ENCODE measurements at places on chromosomes 2 and 18.

DNA sequence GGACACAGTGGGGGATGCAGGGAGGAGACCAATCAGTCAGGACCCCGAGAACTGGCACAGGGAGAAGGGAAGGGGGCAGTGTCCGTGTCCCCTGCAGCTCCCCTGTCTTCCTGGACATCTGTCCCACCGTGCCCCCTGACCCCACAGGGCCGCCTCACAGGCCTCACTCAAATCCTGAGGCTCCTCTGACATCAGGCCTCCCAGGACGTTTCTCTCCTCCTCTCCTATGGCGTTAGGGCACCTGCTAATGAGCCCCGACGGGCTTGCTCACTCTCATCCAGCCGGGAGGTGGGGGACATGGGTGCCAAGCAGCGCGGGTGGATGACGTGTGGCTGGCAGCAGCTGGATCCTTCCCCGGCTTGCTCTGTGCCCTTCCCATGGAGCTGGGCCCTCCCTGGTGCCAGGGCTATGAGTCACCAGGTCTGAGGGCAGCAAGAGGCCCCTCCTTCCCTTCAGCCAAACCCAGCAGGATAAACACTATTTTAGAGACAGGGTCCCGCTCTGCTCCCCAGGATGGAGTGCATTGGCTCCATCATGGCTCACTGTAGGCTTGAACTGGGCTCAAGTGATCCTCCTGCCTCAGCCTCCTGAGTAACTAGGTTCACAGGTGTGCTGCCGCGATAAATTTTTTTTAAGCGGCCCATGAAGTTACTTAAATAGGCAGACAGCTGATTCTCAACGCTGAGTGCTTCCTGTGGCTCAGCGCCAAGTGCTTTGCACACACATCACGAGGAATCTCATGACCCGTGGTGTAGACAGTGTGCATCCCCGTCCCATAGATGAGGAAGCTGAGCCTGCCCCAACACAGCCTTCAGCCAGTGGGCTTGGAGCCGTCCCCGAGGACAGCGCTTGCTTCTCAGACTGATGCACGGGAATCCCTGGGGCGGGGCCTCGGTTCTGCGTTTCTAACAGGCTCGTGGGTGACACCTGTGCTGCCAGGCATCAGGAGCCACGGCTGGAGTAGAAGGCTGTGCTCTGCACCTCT, 64.5 kb upstream of the HDAC4 start:
- DNase-seq, result no peak

DNA sequence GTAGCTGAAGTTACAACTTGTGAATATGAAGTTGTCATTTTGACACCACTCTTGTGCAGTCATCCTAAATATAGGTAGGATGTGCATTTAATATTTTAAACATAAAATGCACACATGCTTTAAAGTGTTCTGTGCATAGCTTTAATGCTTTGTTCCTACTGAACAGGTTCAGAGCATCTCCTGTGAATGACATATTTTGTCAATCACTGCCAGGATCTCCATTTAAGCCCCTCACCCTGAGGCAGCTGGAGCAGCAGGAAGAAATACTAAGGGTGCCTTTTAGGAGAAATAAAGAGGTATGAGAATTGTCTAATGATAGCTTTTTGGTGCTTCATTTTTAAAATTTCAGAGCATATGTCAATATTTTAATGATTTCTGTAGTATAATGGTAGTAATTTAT, 14.7 kb downstream of the ERLEC1 start:
- no peak for DNase-seq

DNA sequence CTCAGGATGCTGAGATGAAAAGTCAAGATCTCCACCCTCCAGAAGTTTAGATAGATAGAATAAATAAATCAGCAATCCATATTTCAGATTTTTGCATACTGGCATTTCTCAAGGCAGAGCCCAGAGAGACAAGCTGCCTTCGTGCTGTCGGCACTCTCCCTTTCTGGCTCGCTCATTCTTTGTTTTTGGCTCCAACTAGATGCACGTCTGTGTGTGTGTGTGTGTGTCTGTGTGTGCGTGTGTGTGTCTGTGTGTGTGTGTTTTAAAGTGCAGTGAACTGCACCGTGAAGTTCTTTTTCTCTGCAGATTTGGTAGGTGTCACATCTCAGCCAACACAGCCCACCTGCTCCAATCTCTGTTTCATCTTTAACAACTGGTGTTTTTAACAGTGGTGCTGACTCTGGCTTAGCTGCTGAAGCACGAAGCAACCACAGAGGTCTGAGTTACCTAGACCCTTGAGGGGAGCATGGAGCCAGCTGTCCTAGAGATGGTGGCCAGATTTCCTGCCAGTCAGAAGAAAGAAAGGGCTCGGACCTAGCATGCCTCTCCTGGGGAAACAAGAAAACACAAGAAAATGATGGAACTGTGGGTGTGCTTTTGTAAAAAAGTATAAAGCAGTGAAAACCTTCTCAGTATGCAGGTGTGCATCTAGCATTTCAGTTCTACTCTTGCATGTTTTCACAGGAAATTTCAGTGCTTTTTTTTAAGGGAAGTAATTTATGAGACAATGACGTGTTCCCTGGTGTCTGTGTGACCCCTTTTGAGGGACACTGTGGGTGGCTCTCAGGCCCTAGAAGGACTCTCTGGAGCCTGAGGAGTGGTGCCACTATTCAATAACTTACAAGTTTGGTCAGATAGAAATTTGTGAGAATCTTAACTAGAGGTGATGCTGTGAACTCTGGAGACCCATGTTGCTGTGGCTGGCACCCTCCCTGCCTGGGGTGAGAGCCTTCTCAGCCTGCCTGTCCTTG, 364.3 kb downstream of the RNF144A start:
- no peak for DNase-seq

- no peak for DNase-seq
Measured at GRCh38 chr18:8810157-8810556, 104.8 kb downstream of the MTCL1 start.

DNA sequence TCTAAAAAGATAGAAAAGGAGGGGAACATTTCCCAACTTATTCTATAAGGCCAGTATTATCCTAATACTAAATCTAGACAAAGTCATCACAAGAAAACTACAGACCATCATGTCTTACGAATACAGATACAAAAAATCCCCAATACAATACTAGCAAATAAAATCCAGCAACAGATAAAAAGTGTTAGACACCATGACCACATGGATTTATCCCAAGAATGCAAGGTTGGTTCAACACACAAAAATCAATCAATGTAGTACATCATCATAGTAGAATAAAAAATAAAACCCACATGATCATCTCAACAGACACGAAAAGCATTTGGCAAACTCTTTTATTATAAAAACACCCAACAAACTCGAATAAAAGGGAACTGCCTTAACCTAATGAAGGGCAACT, 18.5 kb downstream of the SLC66A2 start:
- no peak for DNase-seq

GRCh38 chr2:97645112-97645694, 659 bp upstream of the COX5B start:
- no peak for DNase-seq

- no peak for DNase-seq
Measured at GRCh38 chr2:96148410-96149217, 3.4 kb upstream of the DUSP2 start.

- DNase-seq, result no peak
Measured at GRCh38 chr2:134583997-134584520, 134.7 kb downstream of the TMEM163 start.

DNA sequence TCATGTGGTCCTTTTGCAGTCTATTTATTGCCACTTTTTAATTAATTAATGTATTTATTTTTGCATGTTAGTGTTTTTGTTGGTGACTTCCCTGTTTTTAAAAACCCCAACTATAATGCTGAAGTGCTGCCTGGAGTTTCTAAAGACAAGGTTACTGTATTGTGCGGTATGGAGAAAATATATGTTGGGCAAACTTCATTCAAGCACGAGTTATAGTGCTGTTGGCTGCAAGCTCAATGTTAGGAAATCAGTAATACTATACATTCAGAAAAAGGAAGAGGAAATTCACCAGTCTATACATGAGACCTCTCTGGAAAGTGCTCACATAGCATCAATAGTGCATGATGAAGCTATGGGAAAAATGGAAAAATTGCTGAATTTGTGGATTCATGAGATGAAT, 15.4 kb upstream of the RBMS1 start:
- no peak for DNase-seq

DNA sequence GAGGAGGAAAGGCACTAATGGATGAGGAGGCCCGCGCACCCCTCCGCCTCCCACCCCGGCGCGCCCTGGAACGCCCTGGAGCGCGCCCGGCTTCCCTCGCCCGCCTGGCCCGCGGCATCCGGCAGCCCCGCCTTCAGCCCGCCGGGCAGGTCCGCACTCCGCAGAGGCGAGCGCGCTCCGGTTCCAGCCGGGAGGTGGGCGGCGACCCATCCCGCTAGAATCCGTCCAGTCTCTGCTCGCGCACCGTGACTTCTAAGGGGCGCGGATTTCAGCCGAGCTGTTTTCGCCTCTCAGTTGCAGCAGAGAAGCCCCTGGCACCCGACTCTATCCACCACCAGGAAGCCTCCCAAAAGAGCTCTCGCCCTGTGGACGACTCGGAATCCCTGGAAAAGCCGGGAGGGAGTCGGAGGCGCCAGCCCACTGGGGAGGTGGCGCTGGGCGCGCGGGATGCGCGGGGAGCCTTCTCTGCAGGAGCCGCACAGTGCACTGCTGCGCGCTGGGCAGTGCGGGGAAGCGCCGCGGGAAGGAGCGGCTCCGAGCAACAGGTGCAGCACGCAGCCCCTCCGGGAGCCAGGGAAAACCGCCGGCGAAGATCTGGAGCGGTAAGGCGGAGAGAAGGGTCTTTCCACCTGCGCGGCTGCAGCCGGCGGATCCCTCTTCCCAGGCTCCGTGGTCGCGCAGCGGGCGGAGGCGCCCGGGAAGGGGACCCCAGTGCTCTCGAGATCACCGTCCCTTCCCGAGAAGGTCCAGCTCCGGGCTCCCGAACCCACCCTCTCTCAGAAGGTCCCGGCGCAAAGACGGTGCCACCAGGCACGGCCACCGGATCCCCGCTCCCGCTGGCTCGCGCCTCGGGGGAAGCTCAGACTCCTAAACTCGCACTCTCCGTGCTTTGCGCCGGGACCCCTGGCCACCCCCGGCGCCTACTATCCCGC, at the start of gene GALR1:
TSS of gene GALR1 (plus strand) at position 280 of the 932 bp plus-strand sequence. CDS start 701 bp downstream, outside the sequence.
- DNase-seq, result no peak

DNA sequence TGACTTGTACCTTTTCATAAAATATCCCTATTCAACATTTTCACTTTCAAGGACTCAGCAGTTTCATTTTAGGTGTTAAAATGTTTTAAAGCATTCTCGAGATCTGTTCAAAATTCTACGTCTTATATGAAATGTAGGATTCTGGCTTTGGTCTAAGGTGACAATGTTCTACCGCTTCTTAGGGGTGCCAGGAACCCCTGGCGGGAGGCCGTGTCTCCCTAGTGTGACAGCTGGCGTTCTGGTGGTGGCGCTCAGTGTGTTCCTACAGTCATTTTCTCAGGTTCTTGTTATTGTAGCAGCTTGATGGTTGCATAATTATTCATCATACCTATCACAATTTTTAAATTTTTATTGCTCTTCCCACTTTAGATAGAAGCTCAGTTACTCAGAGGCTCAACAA, 204.6 kb downstream of the AGAP1 start:
- DNase-seq, result no peak
